ENCODE measurements at places on chromosomes 4 and X.
A peak's percentile ranks its signal among the peaks of the same experiment; 100 is the strongest.

DNA sequence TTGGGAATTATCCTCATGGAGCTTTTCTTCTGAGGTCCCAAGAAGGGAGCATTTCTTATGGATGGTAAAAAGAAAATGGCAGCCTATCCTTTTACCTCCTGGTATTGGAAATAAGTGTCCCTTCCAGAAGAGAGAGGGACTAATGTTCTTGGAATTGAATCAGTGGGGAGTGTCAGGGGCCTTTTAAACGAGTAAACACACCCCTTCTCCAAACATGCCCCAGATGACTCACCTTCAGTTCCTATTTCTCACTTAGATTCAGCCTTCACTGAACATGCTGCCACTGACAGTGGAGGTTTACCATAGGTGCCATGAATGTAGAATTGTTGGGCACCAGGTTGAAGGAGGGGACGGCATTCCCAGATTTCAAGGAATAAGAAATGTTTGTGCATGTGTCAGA, 19.0 kb downstream of the MAGEC2 start:
- DNase-seq, result no peak

DNA sequence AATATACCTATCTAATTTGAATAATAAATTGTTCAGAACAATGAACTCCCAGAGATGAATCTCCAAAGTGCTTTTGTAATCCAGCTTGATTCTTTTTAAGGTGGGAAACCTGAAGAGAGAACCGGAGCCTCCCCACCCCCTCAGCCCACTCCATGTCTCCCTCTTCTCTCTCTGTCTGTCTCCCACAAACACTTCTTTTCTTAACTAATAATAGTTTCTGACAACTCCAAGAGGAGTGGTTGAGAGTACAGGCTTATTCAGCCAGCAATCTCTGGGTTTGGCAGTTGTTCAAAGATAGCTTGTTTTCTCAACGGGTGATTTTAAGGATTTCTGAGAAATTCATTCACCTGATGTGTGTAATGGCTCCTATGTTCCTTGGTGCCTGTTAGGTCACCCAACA, 23.4 kb downstream of the PPP4R3C start:
- DNase-seq, result no peak

- DNase-seq, result no peak
Measured at GRCh38 chr4:113952452-113953029, 26.9 kb downstream of the ARSJ start.

GRCh38 chrX:110383414-110383813, 24.8 kb downstream of the RTL9 start:
- no peak for DNase-seq

DNA sequence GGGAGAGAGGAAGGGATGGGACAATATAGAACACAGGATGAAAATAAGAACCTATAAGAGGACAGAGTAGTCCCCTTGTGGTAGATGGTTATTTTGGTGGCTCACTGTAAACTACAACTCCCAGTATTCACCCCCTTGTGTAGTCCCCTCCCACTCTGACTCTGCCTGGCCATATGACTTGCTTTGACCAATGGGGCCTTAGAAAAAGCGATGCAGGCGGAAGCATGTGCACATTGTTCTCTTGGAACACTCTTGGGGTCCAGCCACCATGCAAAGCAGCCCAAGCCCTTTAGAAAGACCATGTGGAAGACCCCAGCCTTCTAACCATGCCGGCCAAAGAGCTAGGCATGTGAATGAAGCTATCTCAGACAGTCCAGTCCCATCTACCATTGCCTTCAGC, 415.0 kb downstream of the BCOR start:
- no peak for DNase-seq

- DNase-seq, result no peak
Measured at GRCh38 chr4:11287055-11287454, 141.6 kb downstream of the HS3ST1 start.

GRCh38 chr4:174810834-174811233, 18.2 kb downstream of the GLRA3 start:
- DNase-seq, result no peak

GRCh38 chrX:109848461-109849050, 115.5 kb upstream of the ACSL4 start:
- DNase-seq, result no peak

DNA sequence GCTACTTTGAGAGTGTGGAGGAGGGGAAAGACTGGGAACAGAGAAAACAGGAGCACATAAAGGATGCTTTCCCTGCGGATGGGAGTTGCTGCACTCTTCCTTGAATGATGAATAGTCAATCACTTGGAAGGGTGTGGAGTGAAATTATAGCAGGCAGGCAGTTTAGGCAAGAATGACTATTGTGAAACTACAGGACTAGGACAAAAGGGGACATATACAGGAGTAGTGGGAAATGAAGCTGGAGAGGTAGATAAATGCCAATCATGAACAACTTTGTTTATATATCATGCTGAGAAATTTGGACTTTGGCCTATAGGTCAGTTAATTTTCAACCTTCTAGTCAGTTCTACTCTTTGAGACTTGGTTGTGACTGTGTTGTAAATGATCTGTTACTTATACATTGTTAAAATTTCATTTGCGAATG, 76.9 kb downstream of the PAQR3 start:
- DNase-seq, result no peak

DNA sequence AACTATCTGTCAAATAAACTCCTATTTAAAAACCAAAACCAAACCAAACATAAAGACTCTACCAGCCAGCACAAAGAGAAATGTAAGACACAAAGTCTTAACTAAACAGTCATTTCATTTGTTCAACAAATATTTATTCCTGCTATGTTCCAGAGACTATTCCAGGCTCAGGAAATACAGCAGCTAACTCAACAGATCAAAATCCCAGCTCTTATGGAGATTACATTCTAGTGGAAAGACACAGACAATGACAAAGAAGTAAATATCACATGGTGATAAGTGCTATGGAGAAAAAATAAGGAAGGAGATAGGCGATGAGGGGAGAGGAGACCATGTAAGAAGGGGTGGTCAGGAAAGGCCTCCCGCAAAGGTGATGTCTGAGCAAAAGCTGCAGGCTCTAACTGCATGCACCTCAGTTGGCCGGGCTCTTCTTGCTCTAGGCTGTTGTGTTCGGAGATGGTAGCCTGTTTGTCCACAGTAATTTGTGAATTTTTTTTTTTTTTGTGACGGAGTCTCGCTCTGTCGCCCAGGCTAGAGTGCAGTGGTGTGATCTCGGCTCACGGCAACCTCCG, 15.1 kb downstream of the PPEF1 start:
- DNase-seq, result no peak

DNA sequence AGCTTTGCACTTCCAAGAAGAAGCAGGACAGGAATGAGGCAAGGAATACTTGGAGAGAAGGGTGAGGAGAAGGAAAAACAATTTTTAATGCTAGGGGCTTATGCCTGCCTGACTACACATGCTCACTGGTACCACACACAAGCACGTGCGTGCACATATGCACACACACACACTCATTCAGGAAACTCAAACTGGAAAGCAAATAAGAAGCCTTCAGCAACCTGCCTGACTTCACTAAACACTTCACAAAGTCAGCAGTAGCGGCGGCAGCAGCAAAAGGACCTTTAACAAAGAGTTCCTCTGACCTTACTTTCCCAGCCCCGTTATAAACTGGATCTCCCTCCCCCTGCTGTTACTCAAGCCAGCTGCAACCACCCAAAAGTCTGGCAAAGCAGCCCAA, 3.3 kb downstream of the ZDHHC9 start:
- DNase-seq, result no peak

- DNase-seq, result no peak
Measured at GRCh38 chr4:7647600-7648543, 213.1 kb upstream of the PSAPL1 start.

DNA sequence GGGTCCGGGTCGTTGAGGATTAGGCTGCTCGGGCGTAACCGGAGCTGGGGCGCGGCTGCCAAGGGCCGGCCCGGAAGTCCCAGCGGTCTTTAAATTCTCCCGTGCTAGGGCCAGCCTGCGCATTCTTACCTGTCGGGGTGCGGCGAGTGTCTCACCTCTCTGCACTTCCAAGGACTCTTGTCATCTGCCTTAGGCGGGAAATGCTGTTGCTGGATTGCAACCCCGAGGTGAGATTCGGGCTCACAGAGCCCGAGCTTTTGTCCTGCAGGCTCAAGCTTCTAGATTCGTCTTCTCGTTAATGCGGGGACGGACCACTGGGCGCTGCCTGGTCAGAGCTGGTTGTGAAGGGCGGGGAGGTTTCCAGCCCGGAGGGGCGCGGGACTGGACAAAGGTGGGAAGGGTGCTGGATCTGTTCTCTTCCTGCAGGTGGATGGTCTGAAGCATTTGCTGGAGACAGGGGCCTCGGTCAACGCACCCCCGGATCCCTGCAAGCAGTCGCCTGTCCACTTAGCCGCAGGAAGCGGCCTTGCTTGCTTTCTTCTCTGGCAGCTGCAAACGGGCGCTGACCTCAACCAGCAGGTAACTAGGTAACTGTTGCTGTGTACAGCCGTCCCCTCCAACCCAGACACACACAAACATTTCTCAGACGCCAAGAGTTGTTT, at the start of gene ANKRD37:
TSS of gene ANKRD37 (plus strand) at position 118 of the 662 bp plus-strand sequence. CDS start at position 201, 83 bp downstream.
- peak; percentile 48 for DNase-seq

DNA sequence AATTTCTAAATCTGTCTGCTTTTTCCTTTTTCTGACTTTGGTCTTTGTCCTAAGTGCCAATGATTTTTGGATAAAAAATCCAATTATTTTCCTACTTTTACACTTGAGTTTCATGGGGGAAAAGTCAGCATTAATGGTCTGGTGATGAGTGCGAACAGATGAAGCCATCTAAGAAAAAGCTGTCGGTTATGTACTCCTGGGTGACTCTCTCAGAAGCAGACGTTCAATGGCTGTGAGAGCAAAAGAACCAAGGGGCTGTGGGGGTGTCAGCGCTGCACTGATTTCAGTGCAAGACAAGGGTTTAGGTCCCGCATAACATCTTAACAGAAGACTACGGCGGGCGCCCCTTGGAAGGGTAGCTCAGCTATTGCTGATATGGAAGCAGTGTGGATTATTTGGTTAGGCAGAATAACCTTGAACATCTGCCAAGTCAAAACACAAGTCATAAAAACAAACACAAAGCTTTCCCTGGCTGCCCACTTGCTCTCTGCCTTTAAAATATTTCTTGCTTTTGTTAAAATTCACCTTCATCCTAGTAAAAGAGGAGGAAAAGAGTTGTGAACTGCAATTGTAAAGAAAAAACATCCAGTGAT, 240.5 kb downstream of the MAML3 start:
- no peak for DNase-seq

- no peak for DNase-seq
Measured at GRCh38 chrX:107825698-107826237, at the start of gene MID2. Gene MID2, plus strand, starts transcription at chrX:107825866. Its CDS starts 561 bp downstream, at chrX:107826427.

GRCh38 chr4:109321232-109321631, 18.8 kb upstream of the COL25A1 start:
- DNase-seq, result no peak

GRCh38 chrX:46398874-46399273, 146.3 kb downstream of the ZNF674 start:
- DNase-seq, result no peak

- no peak for DNase-seq
Measured at GRCh38 chr4:10184041-10184440, 67.4 kb upstream of the WDR1 start.

DNA sequence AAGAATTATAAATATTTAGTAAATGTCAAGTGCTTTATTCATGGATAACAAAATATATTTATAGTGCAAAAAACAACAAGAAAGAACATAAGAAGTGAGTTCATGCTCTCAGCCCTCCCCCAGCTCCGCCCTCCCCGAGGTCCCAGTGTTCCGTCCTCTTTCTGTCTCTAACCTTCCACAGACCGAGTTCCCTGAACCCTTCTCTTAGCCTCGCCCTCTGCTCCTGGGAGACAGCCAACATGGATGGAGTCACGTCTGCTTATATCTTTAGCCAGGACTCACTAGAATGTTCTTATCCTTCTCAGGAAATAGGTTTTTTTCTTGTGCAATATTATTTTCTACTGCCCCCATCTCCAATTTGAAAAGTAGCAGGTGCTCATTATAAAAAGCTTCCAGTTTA, 40.1 kb upstream of the HELT start:
- DNase-seq, result no peak

DNA sequence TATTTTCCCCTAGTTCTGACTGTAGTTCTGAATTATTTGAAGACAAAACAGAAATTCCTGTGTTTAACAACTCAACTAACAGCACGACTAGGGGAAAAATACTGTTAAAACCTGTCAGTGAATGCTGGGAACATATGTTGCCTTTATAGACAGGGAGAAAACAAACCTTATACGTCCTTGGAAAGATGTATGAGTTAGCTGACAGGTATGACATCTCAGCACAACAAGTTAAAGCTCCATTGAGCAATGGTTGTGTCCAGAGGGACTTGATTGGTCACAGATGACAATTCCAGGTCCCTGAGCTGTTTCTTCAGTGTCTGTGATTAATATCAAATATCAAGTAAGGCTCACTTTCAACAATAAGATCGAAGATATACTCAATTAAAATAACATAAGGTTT, 58.2 kb upstream of the DDIT4L start:
- DNase-seq, result no peak

GRCh38 chr4:129929984-129930383, 834.0 kb downstream of the C4orf33 start:
- DNase-seq, result no peak

- DNase-seq, result no peak
Measured at GRCh38 chrX:111854556-111855490, 21.2 kb upstream of the TRPC5OS start.

DNA sequence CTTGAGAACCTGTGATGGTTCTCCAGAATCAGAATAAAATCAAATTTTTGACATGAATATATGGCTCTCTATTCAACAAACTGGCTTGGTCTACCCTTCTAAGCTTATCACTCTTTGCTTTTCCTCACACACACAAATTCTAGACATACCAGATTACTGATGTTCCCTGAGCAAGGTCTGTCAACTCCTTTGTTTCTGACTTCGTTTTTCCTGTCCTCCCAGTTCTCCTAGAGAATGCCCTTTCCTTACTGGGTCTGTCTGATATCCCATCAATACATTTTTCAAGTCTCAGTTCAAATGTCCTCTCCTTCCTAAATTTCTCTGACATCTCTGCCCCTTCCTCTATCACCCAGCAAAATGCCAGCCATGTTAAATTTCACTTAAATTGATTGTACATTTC, 202.1 kb upstream of the IGFBP7 start:
- no peak for DNase-seq

GRCh38 chr4:59904331-59904730, 1295.8 kb upstream of the ADGRL3 start:
- DNase-seq, result no peak

DNA sequence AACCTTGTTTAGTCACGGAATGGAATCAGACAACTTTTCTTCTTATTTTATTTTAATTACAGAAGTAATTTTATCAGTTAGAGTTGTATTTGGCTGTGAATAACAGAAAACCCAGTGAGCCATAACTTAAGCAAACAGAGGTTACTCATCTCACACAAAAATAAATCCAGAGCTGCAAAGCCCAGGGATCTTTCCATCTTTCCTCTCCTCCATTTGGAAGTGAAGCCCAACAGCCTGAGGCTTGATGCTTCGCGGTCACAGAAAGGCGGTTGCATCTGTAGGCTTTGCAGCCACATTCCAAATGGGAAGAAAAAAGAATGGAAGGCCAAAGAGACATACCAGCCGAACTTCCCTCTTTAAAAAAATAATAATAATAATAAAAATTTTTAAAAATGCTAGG, 22.6 kb downstream of the CHRNA9 start:
- no peak for DNase-seq

- DNase-seq, result no peak
Measured at GRCh38 chr4:71752383-71753042, 31.4 kb downstream of the GC start.

- DNase-seq, result no peak
Measured at GRCh38 chrX:49166914-49167739, 4.6 kb downstream of the MAGIX start.

GRCh38 chr4:10083861-10084641, 32.5 kb downstream of the WDR1 start:
- DNase-seq, result no peak

GRCh38 chr4:116343809-116344208, 741.6 kb downstream of the TRAM1L1 start:
- no peak for DNase-seq

All from hippocampal formation (tissue), 2 donors.